Aorta (tissue), 5 donors: ENCODE measurements at places on chromosomes 11 and 22.

- DNase-seq, result peak; percentile 86
Measured at GRCh38 chr11:5280582-5281102, 10.9 kb upstream of the HBE1 start.

GRCh38 chr11:37849706-37850105, 1251.7 kb upstream of the RAG2 start:
- no peak for DNase-seq

DNA sequence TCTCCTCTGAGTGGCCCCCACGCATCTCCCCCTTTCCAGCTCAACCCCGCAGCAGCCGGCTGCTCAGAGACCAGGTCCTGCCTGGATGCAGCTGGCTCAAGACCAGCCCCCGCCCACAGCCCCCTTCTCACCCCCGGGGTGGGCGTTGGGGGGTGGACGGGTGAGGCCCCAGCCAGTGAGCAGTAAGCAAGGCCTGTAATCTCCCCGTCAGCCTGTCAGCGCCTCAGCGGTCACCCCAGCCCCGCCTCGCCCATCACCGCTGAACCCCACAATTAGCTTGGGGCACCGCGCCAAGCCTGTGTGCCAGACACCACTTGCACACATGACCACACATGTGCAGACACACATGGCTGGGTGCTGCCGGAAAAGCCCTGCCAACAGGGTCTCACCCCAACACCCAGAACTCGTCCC, 5.9 kb downstream of the PLXNB2 start:
- no peak for DNase-seq

DNA sequence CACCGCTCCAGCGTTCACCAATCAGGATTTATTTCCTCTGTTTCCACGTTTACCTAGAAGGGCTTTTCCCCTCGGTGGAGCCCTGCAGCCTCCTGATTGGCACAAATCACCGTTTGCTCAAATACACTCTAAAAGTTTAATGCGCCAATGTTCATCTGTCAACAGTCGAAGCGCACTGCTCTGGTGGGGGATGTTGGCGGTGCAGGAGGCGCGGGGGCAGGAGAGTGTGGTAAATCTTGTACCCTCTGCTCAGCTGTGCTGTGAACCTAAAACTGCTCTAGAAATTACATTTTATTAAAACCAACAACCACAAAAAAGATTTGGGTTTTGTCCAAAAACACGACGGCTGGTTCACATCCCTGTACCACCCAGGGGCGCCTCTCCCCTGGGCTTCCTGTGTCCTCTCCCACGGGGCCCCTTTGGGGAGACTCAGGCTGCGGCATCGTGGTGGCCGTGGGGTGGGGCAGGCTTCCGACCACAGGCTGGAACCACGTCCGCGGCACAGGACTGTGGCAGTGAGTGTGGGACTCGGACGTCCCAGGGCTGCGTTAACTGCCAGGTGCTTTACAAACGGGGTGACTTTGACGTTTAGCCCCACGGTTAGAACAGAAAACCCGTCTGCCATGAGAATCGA, 13.5 kb downstream of the TTLL8 start:
- peak; percentile 70 for DNase-seq

GRCh38 chr11:44203270-44204043, 106.5 kb downstream of the ALX4 start:
- DNase-seq, result no peak

DNA sequence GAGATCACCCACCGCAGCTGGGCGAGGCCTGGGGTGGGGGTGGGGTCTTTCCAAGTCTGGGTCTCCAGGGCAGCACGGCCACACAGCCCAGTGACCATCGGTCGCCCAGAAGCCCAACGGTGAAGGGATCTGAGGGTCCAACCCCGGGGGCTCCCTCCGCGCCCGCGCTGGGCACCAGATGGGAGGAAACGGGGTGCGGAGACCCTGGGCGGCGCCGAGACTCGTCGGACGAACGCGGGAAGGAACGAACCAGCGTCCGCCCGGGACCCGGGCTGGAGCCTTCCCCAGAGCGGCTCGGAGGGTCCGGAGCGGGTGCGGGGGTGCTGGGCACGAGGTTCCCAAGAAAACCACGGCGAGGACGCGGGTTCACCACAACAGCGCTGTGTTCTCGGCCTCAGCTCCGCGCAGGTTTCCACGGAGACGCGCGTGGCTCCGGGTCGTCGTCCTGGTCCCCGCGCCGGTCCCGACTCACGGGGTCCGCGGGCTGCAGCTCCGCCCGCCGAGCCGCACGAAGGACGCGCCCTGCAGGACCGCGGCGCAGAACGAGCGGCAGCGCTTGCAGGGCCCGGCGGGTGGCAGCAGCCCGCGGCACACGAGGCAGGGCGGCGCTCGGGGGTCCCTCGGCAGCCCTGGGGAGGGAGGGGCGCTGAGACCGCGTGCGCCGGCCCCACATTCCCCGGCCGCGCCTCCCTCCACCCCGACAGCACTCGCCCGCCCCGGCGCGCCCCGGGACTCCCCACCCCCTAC, 2.3 kb upstream of the IL17REL start:
- no peak for DNase-seq

- no peak for DNase-seq
Measured at GRCh38 chr11:78277314-78277994, 88.7 kb downstream of the USP35 start.

DNA sequence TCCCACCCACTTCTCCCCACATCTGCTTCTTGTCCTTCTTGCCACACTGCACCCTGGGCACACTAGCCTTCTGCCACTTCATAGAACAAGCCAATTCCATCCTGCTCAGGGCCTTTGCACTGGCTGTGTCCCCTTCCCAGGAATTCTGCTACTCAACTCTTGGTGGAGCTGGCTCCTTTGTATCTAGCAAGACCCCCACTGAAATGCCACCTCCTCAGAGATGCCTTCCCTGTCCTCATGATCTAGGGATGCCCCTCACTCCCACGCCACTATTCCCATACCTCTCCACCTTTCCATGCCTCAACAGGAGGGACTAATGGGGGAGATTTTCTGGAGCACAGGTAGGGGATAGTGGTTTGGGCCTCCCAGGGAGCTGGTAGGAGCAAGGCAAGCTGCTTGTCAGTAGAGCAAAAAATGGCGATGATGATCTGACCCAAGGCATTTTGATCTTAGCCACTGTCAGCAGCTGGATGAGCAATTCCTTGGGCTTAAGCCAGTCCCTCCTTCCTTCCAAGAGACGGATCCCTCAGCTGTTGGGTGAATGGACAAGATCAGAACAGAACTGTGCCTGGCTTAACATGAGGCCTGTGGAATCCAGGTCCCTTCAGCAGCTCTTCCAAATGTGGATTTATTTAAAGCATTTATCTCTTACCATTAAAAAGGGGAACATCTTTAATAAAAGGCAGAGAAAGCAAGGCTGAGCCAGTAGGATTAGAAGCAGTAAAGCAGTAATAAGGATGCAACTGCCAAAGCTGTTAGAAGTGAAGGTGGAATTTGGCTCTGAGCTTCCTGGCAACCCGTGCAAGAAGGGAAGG, 4.0 kb upstream of the PRDM11 start:
- DNase-seq, result no peak

- no peak for DNase-seq
Measured at GRCh38 chr11:30788849-30789248, 202.7 kb upstream of the MPPED2 start.

DNA sequence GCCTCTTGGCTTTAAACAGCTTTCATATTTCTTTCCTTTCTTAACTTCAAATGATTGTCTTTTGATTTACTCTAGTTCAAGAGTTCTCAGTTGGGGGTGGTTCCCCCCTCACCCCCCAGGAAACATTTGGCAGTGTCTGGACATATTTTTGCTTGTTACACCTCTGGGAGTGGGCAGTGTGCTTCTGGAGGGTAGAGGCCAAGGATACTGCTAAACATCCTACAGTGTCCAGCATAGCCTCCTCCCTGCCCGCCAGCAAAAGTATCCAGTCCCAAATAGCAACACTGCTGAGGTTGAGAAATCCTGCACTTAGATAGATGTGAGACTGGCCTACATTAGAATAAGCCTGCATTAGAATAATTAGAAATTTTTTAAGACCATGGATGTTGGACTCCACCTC, 3.2 kb downstream of the PPP6R3 start:
- DNase-seq, result no peak

DNA sequence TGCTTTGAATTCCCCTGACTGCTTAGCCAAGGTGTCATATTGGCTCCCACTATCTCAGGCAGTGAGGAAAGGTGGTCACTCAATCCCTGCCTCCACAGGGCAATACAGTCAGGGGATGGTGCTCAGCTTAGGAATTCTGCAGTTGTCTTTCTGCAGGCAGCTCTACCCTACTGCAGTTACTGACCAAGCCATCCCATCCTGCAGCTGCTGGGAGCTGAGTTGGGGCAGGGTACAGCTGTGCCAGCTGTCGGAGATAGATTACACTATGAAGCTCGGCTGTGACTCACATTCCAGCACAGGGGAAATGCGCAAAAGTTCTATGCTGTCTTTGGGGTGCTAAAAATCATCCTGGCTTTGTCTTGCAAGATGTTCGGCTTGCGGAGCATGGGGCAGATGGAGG, 4.4 kb upstream of the DAGLA start:
- no peak for DNase-seq

- no peak for DNase-seq
Measured at GRCh38 chr11:43392713-43393112, 34.0 kb downstream of the TTC17 start.

DNA sequence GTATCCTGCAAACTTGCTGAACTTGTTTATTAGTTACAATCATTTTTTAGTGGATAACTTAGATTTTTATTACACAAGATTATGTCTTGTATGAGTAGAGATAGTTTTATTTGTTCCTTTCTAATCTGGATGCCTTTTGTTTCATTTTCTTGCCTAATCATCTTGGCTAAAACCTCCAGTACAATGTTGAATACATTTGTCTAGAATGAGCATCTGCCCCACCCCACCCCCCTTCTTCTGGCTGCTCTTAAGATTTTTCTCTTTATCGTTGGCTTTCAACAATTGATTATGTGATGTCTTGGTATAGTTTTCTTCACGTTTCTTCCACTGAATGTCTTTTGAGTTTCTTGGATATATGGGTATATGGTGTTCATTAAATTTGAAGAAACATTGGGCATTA, 37.3 kb upstream of the TUB start:
- no peak for DNase-seq

DNA sequence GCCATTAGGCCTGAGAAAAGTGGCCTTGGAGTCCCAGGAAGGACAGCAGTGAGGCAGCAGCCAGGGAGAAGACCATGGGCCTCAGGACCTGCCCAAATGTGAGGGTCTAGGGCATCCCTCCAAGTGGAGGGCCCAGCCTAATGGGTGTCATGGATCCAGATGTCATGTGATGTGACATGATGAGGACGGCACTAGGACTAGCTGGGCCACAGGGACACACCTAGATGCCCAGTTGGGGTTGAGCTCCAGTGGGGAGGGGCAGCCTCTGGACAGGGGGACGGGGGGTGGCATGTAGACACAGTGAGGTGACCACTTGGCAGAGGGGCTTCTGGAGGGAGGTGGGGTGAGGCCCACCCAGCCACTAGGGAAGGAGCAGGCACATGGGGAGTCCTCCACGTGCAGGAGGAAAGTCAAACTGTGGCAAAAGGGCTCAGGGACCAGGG, 5.4 kb downstream of the SCARF2 start:
- peak; percentile 56 for DNase-seq
